ENCODE measurements at places on chromosomes 6 and 20. TPM values are rescaled to one million over a fixed set of nuclear protein-coding genes. Genes with fewer than 3 reads are reported as not detected.

DNA sequence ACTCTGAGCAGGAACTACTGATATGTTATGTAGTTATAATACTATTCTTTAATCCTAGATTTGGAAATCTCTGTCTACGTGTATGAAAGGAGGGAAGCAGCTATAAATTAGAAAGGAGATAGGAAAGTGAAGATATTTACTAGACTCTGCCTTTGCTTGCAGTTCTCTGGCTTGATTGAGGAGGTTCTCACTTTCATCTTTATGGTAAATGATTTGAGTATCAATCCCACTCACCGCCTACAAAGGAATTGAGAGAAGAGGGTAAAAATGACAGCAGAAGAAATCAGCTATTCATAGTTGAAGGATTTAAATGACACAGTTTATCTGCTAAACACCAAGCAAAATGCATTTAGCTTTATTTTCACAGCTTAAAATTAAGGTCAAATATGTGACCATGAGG is 67.3 kb downstream of the FAM229B start:
- DNase-seq, result no peak

DNA sequence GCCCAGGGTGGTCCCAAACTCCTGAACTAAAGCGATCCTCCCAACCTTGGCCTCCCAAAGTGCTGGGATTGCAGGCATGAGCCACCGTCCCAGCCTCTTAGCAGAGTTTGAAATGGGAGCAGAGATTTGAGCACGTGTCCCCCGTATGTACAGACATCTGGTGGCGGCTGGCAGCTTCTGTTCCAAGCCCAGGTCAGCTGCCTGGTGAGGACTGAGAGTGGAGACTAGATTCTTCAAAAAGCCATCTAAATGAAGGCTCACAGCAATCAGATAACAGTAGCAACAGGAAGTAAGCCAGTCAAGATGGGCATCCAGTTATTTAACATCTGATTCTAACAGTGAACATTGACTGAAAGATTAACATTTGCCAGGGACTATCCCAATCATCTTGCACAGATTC is 128.1 kb upstream of the AKAP12 start:
- DNase-seq, result no peak

DNA sequence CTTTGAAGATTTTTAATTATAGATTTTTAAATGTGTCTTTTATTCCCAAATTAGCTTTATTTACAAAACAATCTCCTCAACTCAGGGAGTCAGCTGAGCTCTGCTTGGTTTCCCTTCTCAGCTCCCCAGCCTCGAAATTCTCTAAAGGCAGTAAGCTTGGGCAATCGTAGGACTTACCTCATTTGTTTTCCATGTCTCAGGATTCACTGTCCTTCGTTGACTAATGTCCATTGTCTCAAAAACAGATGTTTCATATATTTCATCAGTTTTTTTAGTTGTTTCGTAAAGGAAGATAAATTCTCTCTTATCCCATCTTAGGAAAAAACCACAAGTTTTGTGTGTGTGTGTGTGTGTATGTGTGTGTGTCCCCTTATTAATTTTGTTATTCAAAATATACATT is 102.2 kb upstream of the ADGRF1 start:
- DNase-seq, result no peak

- DNase-seq, result no peak
These were observed 578.2 kb upstream of the NRSN1 start for GRCh38 chr6:23547851-23548250.

- no peak for DNase-seq
These were observed 5.5 kb upstream of the MUC22 start for GRCh38 chr6:31004794-31005193.

- no peak for DNase-seq
These were observed 1.4 kb downstream of the GMPR start for GRCh38 chr6:16239798-16240123.

DNA sequence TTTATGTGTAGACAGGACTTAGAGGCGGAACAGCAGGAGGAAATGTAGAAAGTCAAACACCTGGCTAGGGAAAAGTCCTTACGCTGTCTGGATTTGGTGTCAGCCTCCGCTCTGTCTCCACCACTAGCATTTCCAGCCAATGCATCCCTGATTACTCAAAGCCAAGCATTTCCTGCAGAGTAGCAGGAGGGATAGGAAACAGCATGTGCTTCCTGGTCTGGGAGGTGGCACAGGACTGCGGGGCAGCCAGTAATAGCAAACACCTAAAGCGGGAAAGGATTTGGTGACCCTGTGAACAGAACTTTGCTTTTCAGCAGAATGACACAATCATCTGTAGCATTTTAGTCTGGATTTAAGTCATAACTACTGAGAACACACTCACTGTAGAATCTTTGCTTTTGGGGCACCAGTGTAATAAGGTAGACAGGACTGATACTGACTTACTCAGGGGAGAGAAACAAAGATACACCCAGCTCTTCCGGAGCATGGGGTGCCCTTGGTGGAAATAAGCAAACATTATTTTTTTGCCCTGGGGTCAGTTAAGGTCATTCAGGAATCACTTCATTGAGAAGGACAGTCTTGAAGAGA is 133.3 kb upstream of the AHI1 start:
- peak; percentile 5 for DNase-seq

- no peak for DNase-seq
These were observed 52.0 kb downstream of the BFSP1 start for GRCh38 chr20:17479063-17479657.

GRCh38 chr20:34343458-34344211 is 19.4 kb upstream of the ITCH start:
- DNase-seq, result no peak

DNA sequence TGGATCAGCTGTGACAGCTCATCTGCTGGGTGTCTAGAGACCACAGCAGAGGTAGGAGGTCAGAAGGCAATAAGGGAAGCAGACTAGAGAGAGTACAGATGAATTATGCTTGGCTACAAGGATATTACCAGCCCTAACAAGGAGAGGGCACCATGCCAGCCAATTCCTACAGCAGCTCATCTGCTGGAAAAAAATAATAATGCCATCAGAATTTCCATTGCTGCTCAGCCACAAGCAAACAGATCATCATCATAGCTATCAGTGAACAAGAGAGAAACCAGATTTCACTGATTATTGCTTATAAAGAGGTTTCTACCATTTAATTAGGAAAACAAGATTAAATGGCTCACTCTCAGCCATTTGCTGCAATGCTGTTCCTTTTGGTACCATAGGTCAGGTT is 66.5 kb downstream of the PSMG4 start:
- DNase-seq, result no peak

Gene LGSN
- not detected for total RNA-seq

Gene TBC1D22B
- total RNA-seq, result 15.7 TPM

Gene COL9A3
- 113 TPM for total RNA-seq

Gene PRPF6
- 62.8 TPM for total RNA-seq

Gene RAET1L
- total RNA-seq, result not detected

All from thyroid gland (tissue), 4 donors.